ENCODE measurements at places on chromosomes 5 and 9.
A peak's percentile ranks its signal among the peaks of the same experiment; 100 is the strongest.

- peak; percentile 71 for DNase-seq
These were observed 35.4 kb downstream of the UBE2R2 start for GRCh38 chr9:33852216-33852826.

- DNase-seq = peak; percentile 84
These were observed 165.6 kb upstream of the CCDC152 start for GRCh38 chr5:42591015-42591414.

DNA sequence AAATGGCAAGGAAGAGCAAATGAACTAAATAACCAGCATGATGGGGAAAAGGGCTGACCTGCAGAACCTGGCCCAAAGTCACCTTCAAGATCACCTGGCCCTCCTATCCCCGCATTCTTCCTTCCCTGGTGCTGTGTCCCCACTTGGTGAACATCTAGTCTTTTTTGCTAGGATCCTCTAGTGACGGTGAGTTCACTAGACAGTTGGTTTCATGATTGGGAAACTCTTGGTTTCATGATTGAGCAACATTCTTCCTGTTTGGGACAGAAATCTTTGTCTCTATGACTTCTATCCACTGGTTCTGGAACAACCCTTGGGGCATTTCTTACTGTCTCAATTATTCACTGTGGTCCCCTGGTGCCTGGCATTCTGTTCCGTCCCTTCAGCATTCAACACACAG, 50.2 kb upstream of the DAB2IP start:
- DNase-seq = peak; percentile 58

GRCh38 chr5:175418251-175418650, 25.7 kb downstream of the DRD1 start:
- DNase-seq = no peak

- no peak for DNase-seq
These were observed 18.3 kb upstream of the TNFSF15 start for GRCh38 chr9:114824110-114824509.
